ENCODE measurements at places on chromosomes 4 and X. TPM values are rescaled to one million over a fixed set of nuclear protein-coding genes. Genes with fewer than 3 reads are reported as not detected.

GRCh38 chrX:151174581-151175282 is 1.7 kb upstream of the GPR50 start:
- DNase-seq: no peak

The XAGE2 gene
- not detected for total RNA-seq

- no peak for DNase-seq
Measured at GRCh38 chrX:132497432-132497831, 8.6 kb upstream of the MBNL3 start.

The STAP1 gene
- 3.7 TPM for total RNA-seq

- no peak for DNase-seq
Measured at GRCh38 chr4:152385551-152385950, 150.3 kb downstream of the FBXW7 start.

The OPRPN gene
- total RNA-seq: not detected

DNA sequence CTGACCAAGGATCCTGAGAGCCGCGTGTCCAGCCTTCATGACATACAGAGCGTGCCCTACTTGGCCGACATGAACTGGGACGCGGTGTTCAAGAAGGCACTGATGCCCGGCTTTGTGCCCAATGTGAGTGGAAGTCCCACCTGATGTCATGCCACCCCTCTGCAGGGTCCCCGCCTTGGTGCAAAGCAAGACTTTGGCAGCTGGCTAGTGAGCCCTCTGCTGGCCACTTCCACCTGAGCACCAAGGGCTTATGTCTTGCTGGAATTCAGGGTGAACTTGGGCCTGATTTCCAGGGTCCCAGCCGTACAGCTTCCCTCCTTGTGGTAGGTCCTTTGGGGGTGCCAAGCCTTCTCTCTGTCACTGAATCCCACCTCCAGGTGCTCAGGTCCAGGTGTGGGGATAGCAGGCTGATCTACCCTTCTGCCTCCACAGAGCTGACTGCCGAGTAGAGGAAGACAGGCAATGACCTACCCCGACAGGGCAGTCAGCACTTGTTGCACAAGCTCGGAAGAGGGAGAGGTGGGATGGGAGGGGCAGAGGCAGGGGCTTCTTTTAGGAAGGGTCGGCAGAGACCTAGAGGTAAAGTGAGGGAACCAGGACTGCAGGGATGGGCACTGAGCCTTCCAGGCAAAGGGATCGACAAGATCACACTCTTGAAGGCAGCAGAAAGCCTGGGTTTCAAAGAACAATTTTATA is 248.1 kb downstream of the EVC2 start:
- no peak for DNase-seq

The ADH7 gene
- total RNA-seq: not detected

GRCh38 chrX:10414862-10415261 is 205.5 kb downstream of the MID1 start:
- no peak for DNase-seq

The CENPE gene
- total RNA-seq: 2.6 TPM

GRCh38 chr4:161696944-161697343 is 466.9 kb downstream of the FSTL5 start:
- no peak for DNase-seq

The C4orf51 gene
- total RNA-seq: not detected

DNA sequence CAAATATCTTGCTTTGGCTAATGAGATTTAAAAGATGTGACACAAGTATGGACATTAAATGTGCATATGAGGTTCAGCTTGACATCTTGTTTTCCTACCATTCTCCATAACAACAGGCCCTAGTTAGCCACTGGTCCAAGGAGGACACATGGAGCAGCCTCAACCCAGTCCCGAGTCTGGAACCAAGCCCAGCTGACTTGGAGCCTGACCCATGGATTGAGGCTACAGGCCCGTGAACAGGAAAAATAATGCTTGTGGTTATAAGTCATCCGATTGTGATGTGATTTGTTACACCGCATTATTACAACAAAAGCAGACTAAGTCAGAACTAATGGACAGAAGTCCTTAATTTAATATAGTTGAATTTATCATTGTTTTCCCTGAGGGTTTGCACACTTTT is 123.2 kb upstream of the BANK1 start:
- no peak for DNase-seq

The BGN gene
- total RNA-seq: 0.30 TPM

- no peak for DNase-seq
Measured at GRCh38 chr4:37825968-37826294, 555 bp upstream of the PGM2 start.

GRCh38 chr4:27218013-27218412 is 357.4 kb downstream of the STIM2 start:
- DNase-seq: no peak

DNA sequence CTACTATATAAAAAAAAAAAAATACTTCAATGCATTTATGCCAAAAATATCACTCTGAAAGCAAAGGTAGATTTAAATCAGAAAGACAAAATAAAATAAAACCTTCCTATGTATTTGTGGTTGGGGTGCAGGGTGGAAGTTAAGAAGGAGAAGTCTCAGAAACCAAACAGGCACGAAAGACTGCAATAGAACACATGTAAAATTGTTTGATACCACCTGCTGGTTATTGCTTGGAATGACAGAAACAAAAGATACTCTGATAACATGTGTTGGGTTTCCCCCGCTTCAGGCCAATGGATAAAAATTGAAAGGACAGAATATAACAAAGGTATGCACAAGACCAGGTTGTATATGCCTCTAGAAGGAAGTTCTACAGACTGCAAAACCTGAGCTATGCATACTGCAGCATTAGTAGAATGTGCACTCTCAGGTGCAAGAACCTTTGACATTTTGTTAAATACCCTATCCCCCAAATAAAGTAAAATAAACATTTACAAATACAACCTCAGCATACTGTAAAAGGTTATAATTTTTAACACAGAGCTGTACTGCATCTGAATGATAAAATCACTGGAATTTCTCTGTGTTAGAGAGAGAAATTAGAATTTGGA is 118.8 kb downstream of the GABRA2 start:
- DNase-seq: no peak

GRCh38 chr4:87500092-87500462 is 29.1 kb downstream of the SPARCL1 start:
- DNase-seq: no peak

DNA sequence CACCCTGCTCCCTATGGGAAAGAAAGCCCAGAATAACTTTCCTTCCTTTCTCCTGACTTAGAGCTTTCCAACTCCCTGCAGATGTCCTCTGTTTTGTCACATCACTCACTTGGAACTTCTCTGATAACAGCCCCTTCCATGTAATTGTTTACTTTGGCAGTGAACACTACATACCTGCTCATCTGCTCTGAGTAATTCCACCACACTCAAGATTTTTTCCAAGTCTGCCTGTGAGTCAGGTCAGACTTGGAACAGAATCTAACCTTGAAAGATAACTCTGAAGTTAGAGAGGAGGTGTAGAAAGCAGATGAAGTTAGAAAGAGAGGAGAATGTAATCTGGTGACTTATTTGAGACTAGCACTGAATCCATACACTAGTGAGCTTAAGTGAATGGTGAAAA is 7.4 kb downstream of the MAGEB10 start:
- DNase-seq: no peak

DNA sequence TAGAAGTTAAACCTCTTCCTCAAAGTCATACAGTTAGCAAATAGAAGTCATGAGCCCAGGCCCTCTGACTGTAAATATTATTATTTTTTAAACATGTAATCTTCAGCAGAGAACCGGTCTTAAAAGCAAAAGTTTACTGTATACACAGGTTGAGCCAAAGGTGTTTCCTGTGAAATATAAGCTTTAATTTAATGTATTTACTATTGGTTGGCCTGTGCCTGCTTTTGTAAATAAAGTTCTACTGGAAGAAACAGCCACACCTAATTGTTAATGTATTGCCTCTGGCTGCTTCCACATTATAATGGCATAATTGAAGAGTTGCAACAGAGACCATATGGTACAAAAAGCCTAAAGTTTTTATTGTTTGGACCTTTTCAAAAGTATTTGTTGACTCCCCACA is 61.0 kb upstream of the PRDM8 start:
- DNase-seq: no peak

DNA sequence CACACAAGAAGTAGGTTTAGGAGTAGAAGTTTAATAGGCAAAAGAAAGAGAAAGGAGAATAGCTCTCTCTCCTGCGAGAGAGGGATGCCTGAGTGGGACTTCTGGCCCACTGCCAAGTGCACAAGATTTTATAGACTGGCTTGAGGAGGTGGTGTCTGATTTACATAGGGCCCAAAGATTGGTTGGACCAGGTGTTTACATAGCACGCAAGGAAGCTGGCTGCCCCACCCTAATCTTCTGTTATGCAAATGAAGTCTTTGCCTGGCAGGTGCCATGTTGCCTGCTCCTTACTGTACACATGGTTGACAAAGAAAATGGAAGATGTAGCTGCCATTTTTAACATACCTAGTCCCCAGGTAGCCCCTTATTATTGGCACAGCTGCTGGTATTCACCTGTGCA is 170.8 kb upstream of the GATB start:
- no peak for DNase-seq

GRCh38 chr4:172042714-172043114 is 229.5 kb downstream of the GALNTL6 start:
- no peak for DNase-seq

DNA sequence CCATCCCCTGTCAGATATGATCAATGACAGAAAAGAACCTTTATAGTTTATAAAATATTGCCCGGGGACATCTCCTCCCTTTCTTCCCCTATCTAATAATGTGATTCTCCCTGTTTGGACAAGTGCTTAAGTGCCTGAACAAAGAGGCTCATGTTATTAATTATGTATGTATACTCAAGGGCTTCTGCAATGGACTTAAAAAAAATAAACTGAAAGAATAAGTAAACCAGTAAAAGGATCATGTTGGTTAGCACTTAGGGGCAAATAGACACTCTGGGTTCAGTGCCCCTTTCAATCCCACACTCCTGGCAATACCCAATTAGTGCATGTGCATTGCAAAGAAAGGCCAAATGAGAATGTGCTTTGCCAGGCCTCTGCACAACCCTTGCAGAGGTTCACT is 30.7 kb upstream of the RPS6KA6 start:
- DNase-seq: no peak

The ARHGEF6 gene
- total RNA-seq: 16.8 TPM

GRCh38 chr4:148097801-148098200 is 344.4 kb downstream of the NR3C2 start:
- DNase-seq: no peak

DNA sequence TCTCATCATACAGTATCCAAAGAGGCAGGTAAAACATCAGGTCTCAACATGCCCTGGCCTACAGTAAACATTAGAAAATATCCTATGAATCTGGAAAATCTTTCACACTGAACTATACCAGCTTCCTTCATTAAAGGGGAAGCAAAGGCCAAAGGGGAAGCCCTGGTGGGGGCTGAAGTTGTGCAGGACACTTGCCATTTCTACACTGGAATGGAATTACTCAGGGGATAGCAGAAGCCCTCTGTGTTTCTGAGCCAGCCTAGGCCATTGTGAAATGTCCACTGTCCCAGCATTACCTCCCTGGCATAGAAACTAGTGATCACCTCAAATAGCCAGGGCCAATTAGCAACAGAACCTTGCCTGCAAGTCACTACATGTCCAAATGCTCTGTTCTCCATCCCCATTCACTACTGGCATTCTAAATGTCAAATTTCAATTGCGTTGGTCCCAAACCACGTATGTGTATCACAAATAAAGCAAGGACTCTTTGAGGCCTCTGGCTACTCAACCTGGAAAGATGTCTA is 429.9 kb downstream of the AFF2 start:
- no peak for DNase-seq

DNA sequence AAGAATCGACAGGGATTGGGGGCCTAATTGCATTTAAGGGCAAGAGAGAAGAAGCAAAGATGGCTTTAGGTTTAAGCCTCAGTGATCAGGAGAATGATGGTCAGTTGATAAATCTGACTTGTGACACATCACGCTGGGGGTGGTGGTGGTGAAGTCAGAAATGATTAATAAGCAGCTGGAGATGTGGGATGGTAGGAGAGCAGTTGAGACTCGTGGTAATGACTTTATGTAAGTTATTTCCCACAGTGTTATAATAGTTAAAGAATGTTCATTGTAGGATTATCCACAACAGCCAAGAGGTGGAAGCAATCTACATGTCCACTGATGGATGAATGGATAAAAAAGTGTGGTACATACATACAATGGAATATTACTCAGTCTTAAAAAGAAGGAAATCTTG is 178.9 kb upstream of the GPC4 start:
- no peak for DNase-seq

GRCh38 chrX:76454456-76454927 is 27.0 kb downstream of the MAGEE1 start:
- DNase-seq: no peak

DNA sequence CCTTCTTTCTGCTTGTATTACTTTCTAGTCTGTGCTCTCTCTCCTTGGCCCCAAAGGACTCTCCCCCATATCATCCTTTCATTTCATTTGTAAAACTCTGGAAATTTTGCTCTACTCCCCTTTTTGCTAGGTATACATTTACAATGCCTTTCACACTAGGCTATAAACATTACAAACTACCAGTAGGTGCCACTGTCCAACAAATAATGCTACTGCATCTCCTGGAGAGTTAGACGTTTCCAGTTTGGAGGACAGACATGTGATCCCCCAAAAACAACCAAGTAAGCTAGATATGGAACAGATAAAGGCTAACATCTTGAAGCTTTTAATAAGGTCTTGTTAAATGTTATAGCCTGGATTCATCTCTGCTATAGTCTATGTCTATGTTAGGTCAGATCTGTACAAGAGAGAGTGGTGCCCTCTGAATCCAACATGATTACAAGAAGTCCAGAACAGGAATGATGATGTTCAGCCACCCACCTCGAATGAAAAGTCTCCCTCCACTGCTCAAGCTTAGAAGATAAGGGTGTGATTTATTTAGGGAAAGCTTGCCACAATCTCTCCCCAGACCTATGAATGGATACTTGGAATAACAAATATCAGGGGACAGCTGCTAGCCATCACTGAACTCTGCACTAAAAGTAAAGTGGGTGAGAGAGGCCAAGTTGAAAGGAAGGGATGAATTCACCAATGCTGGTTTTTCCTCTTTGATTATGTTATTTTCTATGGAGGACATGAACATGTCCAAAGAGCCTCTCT is 14.3 kb downstream of the CBR4 start:
- DNase-seq: no peak

- no peak for DNase-seq
Measured at GRCh38 chr4:81562093-81562492, 90.4 kb upstream of the RASGEF1B start.

DNA sequence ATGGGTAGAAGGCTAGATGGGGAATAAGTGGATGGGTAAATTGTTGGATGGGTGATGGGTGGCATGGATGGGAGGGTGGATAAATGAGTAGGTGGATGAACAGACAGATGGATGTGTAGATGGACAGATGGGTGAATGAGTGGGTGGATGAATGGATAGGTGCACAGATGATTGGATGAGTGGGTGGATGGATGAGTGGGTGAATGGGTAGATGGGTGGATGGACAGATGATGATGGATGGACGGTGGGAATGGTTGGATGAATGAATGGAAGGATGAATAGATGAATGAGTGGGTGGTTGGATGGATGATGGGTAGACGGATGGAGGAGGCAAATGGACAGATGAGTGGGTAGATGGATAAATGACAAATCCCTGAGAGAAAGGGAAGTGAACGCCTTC is 68.3 kb downstream of the EVC2 start:
- DNase-seq: no peak

All from activated T-cell treated with anti-CD3 and anti-CD28 coated beads, Interleukin-2, amount 50 U/mL, for 4 hours (primary cell).